Hematopoietic multipotent progenitor cell (in vitro differentiated cells): ENCODE measurements at places on chromosomes 5 and 9.

- no peak for DNase-seq
Observed at GRCh38 chr5:148956477-148957385, 106.1 kb downstream of the SH3TC2 start.

DNA sequence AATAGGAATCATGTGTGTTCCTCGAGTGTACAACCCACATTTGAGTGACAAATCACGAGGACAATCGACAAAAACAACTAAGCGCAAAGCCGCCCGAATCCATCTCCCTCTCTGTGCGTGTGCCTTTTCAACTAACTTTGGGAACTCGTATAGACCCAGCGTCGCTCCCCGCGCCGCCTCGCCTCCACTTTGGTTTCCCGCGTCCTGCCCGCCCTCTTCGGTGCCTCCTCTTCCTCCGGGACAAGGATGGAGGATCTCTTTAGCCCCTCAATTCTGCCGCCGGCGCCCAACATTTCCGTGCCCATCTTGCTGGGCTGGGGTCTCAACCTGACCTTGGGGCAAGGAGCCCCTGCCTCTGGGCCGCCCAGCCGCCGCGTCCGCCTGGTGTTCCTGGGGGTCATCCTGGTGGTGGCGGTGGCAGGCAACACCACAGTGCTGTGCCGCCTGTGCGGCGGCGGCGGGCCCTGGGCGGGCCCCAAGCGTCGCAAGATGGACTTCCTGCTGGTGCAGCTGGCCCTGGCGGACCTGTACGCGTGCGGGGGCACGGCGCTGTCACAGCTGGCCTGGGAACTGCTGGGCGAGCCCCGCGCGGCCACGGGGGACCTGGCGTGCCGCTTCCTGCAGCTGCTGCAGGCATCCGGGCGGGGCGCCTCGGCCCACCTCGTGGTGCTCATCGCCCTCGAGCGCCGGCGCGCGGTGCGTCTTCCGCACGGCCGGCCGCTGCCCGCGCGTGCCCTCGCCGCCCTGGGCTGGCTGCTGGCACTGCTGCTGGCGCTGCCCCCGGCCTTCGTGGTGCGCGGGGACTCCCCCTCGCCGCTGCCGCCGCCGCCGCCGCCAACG lies at the start of gene GPR150:
Gene GPR150, plus strand, starts transcription at position 58 of the 840 bp plus-strand sequence. Its CDS starts 189 bp downstream, at position 247.
- DNase-seq, result peak; percentile 41

- no peak for DNase-seq
Observed at GRCh38 chr9:115976781-115977180, 176.8 kb upstream of the PAPPA start.

DNA sequence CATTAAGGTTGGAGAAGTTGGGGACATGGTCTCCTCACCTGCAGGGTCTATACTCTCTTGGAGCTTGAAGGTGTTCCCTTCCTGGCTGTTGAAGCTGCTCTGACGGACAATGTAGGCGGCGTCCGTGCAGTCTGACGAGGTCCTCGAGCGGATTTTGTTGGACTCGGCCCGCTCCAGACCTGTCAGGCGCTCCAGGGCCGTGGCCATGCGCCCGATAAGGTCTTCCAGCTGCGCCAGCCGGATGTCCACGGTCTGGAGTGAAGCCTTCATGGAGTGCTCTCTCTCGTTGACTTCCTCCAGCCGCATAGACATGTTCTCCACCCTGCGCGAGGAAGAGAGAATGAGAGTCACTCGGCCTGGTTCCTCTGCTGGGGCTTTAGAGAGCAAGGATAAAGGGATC lies 122.6 kb upstream of the KLF9 start:
- DNase-seq, result no peak

DNA sequence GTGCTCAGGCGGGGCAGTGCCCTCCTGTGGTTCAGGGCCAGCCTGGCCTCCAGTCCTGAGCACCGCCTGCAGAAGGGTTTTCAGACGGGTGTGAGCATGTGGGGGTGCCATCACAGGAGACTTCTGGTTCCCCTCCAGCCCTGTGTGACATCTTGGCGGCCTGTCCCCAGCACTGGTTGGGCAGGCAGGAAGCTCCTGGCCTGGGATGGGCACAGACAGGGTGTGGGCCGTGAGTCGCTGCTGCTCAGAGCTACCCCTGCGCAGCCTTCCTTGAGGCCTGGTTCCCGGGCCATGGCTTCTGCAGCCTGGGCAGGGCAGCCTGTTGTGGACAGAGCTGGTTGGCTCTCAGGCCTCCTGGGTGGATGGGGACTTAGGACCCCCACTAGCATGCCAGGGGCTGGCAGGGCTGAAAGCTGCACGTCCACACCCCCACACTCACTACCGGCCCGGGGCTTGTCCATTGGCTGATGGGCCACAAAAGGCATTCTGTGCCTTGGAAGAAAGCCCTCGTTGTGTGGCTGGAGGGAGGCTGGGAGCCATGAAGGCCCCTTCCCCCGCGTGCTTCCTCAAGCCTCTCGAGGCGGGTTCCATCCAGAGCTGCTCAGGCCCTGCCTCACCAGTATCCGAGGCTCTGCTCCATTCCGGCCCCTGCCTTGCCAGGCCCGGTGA lies 58.7 kb downstream of the RXRA start:
- no peak for DNase-seq

GRCh38 chr5:96001262-96001661 lies 39.6 kb upstream of the ELL2 start:
- DNase-seq, result no peak

- no peak for DNase-seq
Observed at GRCh38 chr9:106828070-106828469, 34.9 kb upstream of the ZNF462 start.

GRCh38 chr5:173231381-173231766 lies 3.6 kb downstream of the NKX2-5 start:
- no peak for DNase-seq

DNA sequence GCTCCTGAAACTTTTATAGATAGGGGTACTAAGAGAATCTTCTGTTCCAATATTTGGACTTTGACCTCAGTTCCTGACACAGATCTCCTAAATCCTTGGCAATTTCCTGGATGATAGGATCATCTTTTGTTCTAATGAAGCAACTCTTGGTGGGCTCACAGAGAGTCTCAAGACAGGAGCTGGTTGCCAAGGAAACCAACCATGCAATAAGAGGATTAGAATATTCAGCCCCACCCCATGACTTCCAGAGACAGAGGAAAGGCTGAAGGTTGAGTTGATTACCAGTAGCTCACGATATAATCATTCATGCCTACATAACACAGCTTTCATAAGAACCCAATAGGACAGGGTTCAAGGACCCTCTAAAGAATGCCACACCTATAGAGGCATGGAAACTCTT lies 2050.2 kb upstream of the CDH6 start:
- no peak for DNase-seq

DNA sequence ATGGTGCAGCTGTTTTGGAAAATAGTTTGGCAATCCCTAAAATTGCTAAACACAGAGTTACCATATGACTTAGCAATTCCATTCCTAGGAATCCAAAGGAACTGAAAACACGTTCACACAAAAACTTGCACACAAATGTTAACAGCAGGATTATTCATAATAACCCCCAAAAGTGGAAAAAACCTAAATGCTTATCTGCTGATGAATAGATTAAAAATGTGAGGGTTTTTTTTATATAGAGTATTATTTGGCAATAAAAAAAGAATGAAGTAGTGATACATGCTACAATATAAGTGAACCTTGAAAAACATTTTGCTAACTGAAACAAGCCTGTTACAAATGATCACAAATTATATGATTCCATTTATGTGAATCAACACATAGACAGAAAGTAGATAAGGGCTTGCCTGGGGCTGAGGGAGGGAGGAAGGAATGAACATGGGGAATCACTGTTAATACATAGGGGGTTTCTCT lies 45.1 kb upstream of the TRIO start:
- no peak for DNase-seq

GRCh38 chr5:9540791-9541190 lies 5.1 kb downstream of the SEMA5A start:
- DNase-seq, result no peak

DNA sequence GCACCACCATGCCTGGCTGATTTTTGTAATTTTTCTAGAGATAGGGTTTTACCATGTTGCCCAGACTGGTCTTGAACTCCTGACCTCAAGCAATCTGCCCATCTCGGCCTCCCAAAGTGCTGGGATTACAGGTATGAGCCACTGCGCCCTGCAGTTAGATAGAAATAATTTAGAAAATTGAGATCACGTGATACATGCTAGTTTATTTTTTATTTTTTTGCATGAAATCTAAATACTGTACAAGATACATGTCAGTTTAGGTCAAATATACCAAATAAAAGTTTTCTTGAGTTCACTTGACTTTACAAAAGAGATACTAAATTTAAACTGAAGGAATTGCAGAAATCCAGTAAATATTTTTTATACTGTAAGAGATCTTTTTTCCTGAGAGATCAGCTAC lies 304.2 kb downstream of the YTHDC2 start:
- no peak for DNase-seq

GRCh38 chr5:35371951-35372426 lies 141.7 kb upstream of the PRLR start:
- no peak for DNase-seq

DNA sequence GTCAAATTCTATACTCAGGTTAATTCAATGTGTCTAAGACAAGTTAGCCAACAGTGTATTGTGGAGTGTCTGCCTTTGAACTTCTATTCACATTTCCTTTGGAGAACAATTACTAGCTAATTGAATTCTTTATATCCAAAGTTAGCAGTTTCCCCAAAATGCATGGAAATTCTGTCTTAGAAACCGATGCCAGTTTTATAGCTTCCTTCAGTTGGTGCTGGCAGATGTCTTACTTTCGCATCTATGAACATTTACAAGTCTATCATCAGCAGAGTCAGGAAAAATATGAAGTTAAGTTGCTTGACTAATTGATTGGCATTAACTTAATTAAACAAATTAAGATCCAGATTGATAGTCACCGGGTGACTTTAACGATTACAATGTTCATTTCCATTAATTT lies 527.6 kb upstream of the CDH18 start:
- no peak for DNase-seq

DNA sequence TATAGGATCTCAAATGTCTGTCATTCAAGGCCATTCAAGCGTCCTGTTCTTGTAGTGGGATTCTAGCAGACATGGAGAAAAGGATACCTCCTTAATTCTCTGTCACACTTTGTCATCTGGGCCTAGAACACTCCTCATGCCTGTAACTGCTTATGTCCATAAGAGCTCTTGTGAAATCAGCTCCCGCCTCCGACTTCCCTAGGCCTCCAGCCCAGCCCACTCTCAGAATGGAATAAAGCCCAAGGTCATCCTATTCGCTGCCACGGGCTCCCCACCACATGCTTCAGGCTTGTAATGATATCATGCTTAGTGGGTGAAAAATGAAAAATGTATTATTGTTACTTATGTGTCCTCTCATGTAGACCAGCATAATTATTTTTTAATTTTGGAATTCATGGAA lies 632.5 kb downstream of the ISL1 start:
- no peak for DNase-seq
